ENCODE measurements at places on chromosomes 6 and 20. TPM values are rescaled to one million over a fixed set of nuclear protein-coding genes. Genes with fewer than 3 reads are reported as not detected.
A peak's percentile ranks its signal among the peaks of the same experiment; 100 is the strongest.

- no peak for DNase-seq
Observed at GRCh38 chr6:109008054-109008453, 86.6 kb downstream of the SESN1 start.

- no peak for DNase-seq
Observed at GRCh38 chr20:8216375-8217200, 84.5 kb downstream of the PLCB1 start.

The CST2 gene
- not detected for total RNA-seq

DNA sequence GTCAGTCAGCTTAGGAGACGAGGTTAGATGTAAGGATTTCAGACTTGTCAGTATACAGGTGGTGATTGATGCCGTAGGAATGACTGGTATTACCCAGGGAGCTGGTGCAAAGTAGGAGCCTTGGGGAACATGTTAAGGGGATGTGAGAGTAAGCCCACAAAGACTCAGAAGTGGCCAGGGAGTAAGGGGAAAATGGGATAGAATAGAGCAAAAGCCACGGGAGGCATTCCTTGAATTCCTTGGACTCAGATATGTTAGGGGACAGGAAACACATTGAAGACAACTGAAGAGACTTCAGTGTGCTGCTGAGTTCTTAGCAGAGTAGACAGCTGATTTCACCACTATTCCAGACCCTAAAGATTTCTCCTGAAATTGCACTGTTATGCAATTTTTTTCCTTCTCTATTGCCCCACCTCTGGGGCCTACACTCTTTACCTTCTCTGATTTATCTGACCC is 1.2 kb upstream of the ACAT2 start:
- DNase-seq: no peak

GRCh38 chr6:33628401-33628964 is 7.4 kb downstream of the ITPR3 start:
- DNase-seq: peak; percentile 46

DNA sequence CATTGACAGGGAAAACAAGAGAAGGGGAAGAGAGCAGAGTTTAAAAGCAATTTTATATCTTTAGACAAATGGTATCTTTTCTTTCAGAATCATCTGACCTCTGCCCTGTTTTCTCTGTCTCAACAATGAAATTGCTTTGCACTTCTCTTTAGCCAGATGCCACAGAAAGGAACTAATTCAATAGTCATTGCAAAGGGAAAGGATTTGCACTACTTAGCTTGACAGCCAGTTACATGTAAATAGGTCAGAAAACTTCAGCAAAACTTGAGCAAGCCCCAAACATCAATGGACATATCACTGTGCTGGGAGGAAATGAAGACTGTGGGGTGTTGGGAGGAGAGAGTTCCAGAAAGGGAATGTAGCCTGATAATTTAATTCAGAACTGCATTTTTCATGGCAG is 181.3 kb upstream of the FAM83B start:
- no peak for DNase-seq

The TOX2 gene
- total RNA-seq: 4.0 TPM

GRCh38 chr6:121451250-121451649 is 15.8 kb downstream of the GJA1 start:
- no peak for DNase-seq

DNA sequence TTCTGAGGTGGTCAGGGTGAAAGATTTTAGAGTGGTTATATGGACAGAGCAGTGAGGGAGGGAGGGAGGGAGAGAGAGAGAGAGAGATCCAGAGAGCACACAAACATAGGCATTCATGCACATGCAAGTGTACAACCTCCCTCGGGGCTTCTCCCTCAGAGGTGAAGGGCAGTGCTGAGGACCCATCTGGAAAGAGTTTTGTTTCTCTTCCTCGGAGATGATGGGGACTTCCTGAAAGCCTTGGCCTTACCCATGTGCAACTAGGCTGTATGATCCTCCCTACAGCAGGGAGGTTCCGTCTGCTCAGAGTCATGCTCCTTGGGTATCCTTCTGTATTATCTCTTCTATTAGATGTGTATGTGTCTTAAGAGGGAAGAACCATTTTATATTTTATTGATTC is 21.4 kb upstream of the TSPYL1 start:
- no peak for DNase-seq

DNA sequence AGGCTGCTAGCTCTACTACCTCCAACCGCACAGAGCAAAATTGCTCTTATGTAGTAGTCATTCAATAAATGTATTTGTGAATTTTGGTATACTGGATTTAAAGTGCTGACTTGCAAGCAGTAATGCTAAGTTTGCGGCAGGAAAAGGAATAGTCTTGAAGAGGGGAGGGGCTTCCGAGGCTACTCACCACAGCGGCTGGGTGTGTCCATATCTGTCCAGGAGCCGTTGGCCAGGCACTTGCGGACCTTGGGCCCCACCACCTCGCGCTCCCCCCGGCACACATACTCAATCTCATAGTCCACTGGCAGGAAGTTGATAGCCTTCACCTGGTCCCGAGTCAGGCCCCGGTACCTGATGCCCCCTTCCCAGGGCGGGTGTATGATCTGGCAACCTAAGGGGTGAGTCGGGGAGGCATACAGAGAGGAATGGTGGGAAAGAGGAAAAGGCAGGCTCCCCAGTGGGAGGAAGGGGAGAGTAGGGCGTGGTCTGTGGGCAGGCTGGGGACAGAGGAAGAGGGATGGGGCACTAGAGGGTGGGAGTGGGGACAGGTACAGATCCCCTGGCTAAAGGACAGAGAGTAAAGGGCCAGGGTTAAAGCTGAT is 1.7 kb downstream of the GABBR1 start:
- no peak for DNase-seq

GRCh38 chr20:5065879-5066383 is 53.8 kb downstream of the PCNA start:
- DNase-seq: peak; percentile 38

The LPA gene
- 0.15 TPM for total RNA-seq

- no peak for DNase-seq
Observed at GRCh38 chr20:35742741-35743523, 872 bp upstream of the RBM39 start.

GRCh38 chr6:15763837-15764236 is 101.0 kb upstream of the DTNBP1 start:
- peak; percentile 70 for DNase-seq

The NSFL1C gene
- total RNA-seq: 76.0 TPM

The SLC29A1 gene
- 19.1 TPM for total RNA-seq

- DNase-seq: peak; percentile 87
Observed at GRCh38 chr6:147506704-147507114, 1.8 kb upstream of the SAMD5 start.

DNA sequence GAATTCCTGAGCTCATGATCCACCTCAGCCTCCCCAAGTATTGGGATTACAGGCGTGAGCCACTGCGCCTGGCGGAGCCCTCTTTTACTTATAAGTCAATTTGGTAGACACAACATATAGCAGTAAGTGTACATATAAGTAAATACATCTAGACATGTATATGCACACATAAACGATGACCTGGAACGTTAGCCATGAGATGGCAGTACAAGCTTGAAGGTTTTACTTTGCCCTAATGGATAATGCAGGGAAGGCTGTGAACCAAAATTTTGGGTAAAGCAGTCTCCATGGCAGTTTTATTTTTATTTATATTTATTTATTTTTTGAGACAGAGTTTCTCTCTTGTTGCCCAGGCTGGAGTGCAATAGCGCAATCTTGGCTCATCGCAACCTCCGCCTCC is 2.4 kb upstream of the GNMT start:
- no peak for DNase-seq

GRCh38 chr20:13915284-13915683 is 75.1 kb downstream of the SEL1L2 start:
- DNase-seq: no peak

The FOXS1 gene
- 0.48 TPM for total RNA-seq

DNA sequence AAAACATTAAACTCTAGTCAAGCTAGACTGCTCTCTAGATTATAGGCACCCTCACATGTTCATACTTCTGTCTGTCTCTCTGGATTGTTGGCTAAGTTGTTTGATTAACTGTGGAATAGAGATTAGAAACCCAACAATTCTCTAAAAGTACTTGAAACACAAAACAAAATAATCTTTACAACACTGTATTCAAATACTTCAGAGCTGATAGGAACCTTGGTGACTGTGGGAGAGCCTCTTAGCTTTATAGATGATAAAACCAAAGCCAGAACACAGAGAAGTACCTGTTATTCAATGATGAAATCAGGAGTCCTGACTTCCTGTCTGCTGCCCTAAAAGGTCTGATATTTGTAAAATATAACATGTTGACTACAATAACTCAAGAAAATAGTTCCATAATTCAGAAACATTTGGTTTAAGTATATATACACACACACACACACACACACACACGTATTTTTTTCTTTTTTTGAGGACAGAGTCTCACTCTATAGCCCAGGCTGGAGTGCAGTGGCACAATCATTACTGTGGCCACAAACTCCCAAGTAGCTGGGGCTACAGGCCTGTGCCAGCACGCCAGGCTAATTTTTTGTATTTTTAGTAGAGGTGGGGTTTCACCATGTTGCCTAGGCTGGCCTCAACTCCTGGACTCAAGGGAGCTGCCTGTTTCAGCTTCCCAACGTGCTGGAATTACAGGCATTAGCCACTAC is 222.0 kb downstream of the FUT9 start:
- DNase-seq: no peak

DNA sequence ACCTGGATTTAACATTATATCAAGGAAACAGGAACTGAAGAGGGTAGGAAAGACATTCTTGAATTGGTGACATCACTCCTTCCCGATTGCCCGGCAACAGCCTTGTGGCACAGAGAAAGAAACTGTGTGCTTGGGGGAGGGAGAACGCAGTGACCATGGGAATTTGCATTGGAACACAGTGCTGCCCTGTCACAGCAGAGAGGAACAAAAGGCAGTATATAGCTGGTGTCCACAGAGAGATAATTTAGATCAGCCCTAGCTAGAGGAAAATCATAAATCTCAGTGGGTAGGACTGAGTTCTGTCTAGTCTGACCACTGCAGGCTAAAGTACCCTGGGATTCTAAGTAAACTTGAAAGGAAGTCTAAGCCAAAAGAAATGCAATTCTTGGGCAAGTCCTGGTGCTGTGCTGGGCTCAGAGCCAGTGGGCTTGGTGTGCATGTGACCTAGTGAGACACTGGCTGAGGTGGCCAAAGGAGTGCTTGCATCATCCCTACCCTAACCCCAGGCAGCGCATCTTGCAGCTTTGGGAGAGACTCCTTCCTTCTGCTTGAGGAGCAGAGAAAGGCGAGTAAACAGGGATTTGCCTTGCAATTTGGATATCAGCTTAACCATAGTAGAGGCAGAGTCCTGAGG is 697.6 kb downstream of the HACE1 start:
- DNase-seq: no peak

GRCh38 chr6:5034328-5034727 is 30.5 kb upstream of the RPP40 start:
- no peak for DNase-seq

The DSTN gene
- 437 TPM for total RNA-seq

DNA sequence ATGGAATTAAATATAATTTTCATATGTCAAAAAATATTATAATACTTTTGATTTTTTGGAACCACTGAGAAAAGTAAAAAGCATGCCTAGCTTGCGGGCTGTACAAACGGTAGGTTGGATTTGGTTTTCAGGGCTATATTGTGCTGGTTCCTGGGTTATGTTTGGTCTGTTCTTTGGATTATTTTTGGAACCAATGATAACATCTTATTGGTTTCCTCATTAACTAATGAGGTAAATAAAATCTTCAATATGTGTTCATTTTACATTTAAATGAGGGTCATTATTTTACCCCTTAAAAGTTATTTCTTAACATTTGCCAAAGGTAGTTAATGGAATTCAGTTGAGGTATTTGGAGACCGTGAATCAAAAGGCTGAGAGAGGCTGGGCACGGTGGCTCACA is 96.6 kb downstream of the IMPG1 start:
- no peak for DNase-seq

- DNase-seq: no peak
Observed at GRCh38 chr6:43952746-43953145, 174.5 kb downstream of the MRPL14 start.

DNA sequence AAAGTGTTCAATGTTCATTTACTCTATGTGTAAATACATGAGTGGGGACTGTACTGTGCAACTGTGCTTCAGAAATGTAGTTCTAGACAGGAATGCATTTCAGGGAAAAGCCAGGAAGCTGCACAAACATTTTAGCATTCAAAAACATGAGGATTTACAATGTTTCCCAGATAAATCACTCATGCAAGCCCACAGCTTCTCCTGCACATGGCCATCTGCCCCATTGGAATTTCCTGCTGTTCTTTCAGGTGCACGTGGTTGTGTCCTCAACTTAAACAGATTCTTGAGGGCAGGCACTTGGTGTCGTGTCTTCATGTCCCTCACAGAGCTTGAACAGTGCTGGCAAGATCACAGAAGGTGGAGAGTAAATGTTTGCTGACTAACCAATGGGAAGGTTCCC is 101.5 kb downstream of the UNC5CL start:
- DNase-seq: no peak

The RPS21 gene
- total RNA-seq: 1,359 TPM

DNA sequence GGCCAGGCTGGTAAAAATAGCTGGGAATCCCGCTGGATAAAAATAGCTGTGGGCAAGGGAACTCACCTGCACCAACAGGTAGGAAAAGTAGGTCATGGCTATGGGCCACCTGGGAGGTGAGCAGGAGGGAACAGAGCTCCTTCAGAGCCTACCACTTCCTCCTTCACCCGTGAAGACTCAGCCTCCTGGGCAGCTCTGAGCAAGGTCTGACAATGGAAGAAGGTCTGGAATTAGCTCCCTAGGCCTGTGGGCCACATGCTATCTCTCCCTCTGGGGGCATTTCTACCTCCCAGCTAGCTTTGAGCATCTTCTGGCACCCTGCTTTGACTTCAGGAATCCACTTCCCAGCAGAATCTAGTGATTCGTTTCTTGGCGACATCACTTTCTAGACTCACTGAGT is 153.9 kb downstream of the MRPL14 start:
- DNase-seq: no peak

DNA sequence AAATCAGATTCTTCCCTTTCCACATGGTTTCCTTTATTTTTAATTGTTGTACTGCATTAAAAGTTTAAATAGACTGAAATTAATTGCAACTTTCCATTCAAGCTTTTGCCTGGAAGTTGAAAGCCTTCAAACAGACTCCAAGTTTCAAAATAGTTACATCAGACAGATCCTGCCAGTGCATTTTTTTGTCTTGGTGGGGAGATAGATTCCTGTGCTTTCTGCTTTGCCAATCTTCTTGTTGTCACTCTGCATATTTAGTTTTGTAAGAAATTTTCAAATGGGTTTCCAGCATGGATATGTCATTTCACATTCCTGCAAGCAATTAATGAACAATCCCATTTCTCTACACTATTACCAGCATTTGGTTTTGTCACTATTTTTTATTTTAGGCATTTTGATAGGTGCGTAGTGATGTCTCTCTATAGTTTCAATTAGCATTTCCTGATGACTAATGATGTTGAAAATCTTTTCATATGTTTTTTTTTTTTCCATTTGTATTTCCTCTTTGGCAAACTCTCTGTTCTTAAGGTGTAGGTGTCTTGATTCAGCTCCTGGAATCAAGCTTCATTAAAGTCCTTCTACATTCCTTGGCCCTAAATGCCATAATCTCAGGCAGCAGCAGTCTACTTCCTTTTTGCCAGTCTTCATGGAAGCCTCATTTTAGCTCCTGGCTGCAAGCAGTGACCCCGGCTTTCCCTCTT is 40.5 kb downstream of the SCP2D1 start:
- DNase-seq: no peak

The CLPSL2 gene
- total RNA-seq: not detected
